ENCODE measurements at places on chromosomes 7 and 10. TPM values are rescaled to one million over a fixed set of nuclear protein-coding genes. Genes with fewer than 3 reads are reported as not detected.

RHOBTB1 gene
- 46.5 TPM for total RNA-seq

CYCS gene
- total RNA-seq: 118 TPM

STN1 gene
- total RNA-seq: 17.3 TPM

VPS37D gene
- total RNA-seq: 3.6 TPM

TFPI2 gene
- total RNA-seq: 66.2 TPM

ITPRID1 gene
- total RNA-seq: not detected

OR9A2 gene
- not detected for total RNA-seq

UCMA gene
- not detected for total RNA-seq

SLC39A12 gene
- not detected for total RNA-seq

GRCh38 chr10:130045091-130045652, 65.5 kb downstream of the C10orf143 start:
- DNase-seq: no peak

- DNase-seq: peak; percentile 60
These were observed 1.3 kb downstream of the SEMA3D start for GRCh38 chr7:85185424-85186082.

DNA sequence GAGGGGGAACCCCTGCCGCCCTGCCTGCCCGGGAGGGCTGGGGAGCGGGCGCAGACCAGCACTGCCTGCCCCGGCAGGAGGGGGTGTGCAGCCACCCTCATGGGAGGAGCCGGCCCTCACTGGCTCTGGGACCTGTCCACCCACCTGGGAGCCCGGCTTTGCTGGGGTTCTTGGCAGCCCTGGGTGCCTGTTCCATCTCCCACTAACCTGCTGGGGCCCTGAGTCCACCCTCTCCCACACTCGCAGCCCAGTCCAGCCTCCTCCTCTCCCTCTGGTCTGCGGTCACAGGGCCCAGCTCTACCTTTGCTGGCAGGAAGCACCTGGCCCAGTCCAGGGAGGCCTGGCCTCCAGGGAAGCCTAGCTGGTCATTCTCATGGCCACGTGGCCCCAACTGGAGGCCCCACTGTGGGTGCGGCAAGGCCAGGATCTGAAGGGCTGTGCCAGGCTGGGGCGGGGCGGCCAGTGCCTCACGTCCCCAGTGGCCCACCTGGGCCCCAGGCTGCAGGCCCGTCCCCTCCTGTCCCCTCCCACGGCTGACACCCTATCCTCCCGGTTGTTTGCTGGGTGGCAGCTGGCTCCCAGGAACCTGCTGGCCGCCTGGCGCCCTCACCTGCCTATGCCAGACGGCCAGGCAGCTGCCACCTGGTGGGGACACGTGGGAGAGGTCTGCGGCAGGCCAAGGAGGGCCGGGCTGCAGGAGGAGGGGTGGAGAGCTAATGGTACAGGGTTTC, at the start of gene TMEM184A:
Gene TMEM184A (minus strand): TSS at position 393 of the 731 bp plus-strand sequence. CDS start 721 bp downstream, outside the sequence.
- DNase-seq: no peak

- no peak for DNase-seq
These were observed 13.6 kb downstream of the SVIL start for GRCh38 chr10:29621161-29621560.

- no peak for DNase-seq
These were observed 302.9 kb downstream of the BAMBI start for GRCh38 chr10:28980264-28980663.

- no peak for DNase-seq
These were observed 7.8 kb downstream of the MAD1L1 start for GRCh38 chr7:2224934-2225333.

DNA sequence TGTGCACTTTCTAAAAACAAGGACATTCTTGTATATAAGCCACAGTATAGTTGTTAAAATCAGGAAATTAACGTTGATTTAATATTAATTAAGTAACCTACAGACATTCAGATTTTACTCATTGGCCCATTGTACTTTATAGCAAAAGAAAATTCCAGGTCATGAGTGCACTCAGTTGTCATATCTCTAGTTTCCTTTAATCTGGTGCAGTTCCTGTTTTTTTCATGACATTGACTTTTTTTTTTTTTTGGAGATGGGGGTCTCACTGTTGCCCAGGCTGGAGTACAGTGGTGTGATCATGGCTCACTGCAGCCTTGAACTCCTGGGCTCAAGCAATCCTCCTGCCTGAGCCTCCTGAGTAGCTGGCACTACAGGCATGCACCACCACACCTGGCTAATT, 24.1 kb downstream of the R3HCC1L start:
- no peak for DNase-seq

DNA sequence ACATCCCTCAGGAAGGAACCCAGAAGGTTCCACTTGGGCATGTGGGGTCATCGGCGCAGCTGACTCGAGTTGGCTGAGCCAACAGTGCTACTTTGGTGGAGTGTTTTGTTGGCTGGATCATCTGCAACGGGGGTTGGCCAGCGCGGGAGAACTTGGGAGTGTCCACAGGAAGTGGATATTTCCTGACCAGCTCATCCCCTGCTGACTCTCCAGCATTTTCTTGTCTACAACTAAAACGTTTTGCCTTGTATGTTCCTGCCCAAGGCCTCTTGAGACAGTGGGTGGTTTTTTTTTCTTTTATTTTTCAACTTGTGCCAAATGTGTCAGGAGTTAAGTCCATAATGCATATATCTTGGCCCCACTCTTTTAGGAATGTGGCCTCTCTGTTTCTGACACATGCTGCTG, 208.6 kb downstream of the ZNF365 start:
- peak; percentile 100 for DNase-seq

DNA sequence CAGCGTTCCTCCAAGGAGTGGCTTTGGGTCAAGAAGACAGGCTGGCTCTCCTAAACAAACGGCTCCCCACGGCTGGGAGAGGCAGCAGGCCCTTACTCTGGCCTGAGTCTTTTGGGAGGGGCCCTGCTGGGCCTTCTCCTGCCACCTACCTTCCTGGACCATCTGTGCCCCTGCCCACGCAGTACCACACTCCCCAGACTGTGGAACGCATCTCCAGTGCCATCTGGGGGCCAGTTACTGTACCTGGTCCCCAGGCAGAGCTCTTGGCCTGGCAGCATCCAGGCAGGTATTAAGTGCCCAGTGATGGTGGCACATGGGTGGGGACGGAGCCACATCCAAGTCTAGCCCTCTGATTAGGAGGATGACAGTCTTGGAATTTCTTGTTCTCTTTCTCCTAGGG, 14.4 kb downstream of the ALKBH4 start:
- no peak for DNase-seq

DNA sequence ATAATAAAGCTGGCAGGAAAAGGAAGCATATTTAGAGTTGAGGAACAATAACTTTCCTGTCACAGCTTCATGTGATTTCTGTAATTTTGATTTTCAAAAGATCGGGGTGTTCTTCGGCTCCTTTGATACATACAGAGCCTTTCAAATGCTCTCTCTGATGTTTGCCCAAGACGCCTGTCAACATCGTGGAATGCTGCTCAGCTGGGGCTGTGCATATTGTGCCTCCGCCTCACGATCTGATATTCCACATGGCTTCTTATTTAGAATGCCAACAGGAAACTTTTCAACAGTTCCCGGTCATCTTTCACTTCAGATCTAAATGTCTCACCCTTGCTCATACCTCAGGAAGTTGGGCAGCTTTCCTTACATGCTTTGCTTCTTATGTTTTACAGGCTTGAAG, 7.3 kb downstream of the NPY start:
- DNase-seq: no peak

DNA sequence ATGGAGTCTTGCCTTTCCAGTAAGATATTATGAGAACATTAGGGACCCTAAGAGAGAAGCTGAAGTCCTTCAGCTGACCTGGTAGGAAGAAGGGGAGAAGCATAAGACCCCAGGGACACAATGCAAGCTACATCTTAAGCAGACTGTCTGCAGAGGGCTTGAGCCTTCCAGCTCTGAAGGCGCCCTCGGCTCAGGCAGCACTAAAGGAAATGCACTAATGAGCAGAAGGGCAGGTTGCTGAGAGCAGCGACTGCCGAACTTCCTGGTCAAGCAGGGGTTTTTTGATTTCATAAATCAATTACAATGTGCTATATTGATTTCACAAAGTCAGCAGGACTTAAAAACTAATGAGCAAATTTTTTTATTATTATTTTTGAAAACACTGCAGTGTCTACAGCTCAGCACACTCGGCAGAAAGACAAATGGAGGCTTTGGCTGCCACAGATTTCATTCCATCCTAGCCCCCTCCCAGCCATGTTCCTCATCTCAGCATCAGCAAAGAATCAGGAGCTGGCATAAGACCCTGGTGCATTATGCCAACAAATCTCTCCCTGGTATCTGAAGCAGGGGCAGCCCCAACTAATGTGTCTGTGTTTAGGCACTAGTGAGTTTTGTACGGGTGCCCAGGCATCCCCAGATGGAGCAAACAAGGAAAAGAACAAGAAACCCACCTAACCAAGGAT, 57.1 kb downstream of the LRRTM3 start:
- DNase-seq: no peak

DNA sequence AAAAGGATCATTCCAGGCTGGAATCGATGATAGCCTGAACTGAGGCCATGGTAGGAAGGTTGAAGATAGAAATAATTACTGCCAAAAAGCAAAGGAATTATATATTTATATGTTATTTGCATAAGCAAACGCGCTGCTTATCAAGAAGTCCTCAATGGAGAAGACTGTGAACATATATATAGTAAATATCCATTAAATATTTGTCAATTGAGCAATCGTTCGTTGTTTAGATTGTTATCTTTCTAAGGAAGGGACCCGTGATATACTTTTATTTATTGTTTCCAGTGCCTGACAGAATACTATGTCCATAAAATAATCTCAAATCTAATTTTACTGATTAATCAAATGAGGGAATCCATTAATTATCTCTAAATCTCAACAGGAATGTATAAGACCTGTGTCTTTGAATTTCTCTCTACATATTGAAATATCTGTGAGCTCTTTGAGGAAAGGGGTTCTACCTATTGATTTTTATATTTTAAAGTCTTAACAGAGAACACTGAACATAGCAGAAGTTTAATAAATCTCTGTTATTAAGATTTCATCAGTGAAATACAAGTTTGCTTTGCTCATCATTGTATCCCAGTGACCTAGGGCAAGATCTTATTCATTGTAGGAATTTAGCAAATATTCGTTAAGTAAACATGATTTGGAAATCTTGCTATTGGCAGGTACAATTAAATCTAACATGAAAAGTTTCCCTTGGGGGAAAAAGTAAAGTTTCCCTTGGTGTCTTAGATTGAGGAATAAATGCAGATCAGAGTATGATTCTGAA, 12.0 kb upstream of the HERC4 start:
- DNase-seq: no peak

DNA sequence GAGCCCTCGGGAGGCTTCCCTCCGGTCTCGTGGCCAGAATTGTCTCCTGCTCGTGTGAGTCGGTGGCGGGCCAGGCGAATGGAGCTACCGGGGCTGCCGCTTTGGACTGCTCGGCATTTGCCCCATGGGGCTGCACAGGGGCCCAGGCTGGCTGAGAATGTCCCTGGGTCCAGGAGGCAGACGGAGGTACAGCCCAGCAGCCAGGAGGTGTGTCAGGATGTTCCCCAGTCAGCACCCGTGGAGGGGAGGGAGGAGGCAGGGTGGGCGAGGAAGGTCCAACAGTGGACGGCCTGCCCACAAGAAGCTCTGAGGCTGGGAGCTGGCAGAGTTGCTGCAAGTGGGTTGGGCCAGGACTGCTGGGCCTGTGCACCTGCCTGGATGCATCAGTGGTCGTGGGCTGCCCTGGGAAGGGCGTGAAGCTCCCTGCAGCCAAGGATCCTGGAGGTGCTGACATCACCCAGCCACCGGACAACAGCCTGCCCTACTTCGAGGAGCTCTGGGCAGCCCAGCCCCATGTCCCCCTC, 46.4 kb downstream of the PDGFA start:
- no peak for DNase-seq

DNA sequence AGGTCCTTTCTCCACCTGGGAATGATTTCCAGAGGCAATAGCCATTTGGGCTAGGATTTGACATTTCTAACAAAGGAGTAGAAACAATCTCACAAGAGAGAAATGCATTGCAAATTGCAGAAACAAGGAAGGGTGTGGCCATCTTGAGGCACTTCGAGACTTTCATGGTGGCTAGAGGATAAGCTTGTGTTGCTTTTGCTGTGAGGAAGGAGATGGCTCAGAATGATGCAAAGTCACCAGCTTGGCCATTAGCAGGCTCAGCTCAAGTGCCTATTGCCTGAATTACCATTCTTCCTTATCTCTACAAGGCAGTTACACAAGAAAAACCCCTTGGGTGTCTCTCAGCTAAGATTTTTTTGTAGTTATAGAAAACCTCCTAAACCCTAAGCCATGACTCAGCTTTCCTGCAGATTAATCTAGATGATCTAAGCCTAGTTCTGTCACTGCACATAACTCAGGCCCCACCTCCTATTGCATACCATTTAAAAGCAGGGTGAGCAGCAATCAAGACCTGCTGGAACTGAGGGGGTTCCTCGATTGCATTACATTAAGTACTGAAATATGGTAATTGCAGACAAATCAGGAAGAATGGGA, 683.1 kb downstream of the NRG3 start:
- peak; percentile 10 for DNase-seq

DNA sequence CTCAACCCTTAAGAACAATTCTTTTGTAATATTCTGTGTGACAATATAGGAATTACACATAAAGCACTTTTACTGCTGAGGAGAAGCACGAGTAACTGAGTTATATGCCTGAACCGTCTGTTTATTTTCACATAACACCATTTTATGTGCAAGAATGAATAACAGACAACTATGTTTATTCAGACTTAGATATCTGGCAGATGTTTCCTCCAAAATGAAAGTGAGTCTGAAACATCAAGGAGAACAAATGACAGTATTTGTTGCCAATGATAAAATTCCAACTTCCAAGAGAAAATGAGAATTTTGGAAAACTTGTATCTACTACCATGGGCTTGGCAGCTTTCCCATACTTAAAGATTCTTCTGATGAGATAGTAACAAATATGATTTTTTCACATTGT, 51.4 kb downstream of the DNMBP start:
- no peak for DNase-seq

DNA sequence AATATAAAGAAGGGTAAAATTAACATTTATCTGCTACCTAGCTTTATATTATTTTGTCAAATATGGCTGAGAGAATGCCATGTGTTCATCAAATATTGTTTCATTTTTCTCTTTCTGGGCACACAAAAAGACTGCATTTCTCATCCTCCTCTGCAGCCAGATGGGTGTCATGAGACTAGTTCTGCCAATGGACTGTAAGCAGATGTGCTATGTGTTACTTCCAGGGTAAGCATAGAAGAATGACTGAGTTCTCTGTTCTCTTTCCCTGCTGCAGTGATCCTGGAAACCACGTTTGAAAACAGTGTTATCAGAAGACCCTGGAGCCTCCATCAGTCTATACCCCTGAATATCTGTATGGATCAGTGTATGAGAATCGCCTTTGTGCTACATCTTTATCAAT, 24.1 kb upstream of the SLK start:
- DNase-seq: no peak

DNA sequence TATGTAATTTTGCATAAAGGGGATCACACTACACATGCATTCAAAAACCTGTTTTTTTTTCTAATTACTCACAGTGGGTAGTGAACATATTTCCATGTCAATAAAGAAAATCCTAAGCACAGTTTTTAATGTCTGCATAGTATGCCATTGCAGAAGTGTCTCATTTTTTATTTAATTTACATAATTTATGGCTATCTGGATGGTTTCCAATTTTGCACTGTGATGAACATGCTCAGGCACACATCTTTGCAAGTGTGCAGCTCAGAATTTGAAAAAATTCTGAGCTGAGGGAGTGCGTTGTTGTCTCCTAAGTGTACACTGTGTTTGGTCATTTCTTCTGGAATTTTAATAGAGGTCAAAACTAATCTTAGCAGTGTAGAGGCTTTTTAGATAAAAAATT, 2.2 kb downstream of the NPFFR1 start:
- DNase-seq: no peak
